ENCODE measurements at places on chromosomes 3 and 15.

DNA sequence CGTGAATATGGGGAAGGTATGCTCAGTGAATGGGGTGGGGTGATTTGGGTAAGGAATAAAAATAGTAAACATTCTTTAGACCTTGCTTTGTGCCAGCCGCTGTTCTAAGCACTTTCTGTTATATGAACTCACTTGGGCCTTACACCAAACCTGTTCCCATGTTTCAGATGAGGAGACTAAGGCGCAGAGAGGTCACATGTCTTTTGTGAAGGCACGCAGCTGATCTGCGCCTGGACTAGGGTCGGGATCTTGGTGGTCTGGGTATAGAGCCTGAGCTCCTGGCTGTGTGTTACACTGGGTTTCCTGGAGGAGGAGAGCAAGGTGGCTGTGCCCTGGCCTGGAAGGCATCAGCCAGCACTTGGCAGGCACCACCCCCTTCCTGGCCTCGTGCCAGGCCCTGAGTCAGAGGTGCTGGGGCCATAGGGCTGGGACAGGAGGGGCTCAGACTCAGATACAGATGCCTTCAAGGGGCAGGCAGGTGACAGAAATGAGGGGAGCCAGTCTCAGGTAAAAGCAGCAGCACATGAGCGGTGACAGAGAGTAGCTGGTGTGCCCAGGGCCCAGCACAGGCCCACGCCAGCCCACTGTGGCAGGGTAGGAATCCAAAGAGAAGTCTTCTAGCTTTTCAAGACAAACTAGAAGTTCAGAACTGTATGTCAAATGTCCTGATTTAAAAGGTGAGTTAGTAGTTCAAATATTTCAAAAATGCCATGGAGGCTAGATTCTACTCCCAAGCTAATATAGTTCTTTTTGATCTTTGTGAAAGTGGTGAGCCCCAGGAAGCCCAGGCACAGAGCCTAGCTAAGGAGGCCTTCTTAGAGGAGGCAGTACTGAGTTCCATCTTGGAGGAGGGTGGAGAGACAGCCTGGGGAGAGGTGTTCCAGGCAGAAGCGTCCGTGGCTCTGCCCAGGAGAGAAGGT, 83.1 kb downstream of the DNAJB8 start:
- no peak for DNase-seq

GRCh38 chr3:28278918-28279317, 37.5 kb downstream of the CMC1 start:
- no peak for DNase-seq

DNA sequence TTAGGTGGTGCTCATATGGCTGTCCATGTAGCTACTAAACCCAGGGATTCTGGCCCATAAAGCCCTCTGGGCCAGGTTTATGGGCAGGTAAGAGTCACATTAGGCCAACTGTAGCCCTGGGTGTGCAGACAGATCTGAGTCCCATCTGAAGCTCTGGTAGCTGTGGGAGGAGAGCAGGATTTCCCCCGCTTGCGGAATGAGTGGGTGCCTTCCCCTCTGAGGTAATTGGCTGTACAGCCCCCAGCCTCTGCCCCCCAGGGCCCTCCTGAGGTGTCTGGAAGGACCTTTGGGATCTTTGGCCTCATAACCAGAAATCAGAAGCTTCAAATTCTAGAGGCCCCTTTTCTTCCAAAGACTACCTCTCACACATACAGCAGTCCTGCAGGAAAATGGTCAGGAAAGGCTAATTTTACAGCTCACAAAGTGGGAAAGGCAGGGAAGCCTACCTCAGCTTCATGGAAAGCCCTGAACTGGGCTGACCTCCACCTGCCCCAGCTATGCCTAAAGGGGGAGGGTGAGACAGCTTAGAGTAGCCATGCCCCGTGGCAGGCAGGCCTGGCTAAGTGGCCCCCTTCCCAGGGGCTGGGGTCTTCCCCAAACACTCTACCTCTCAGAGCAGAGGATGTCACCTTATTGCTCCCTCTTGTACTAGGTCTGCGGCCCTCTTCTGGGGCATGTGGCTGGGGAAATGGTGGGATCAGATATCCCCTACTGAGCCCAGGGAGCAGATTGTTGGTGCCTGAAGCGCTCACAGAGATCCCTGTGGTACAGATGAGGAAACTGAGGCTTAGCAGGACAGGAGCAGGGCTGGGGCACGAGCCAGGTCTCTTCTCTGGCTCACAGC, 16.8 kb downstream of the HEMK1 start:
- no peak for DNase-seq

GRCh38 chr3:120239644-120240043, 45.4 kb downstream of the GPR156 start:
- DNase-seq: no peak

DNA sequence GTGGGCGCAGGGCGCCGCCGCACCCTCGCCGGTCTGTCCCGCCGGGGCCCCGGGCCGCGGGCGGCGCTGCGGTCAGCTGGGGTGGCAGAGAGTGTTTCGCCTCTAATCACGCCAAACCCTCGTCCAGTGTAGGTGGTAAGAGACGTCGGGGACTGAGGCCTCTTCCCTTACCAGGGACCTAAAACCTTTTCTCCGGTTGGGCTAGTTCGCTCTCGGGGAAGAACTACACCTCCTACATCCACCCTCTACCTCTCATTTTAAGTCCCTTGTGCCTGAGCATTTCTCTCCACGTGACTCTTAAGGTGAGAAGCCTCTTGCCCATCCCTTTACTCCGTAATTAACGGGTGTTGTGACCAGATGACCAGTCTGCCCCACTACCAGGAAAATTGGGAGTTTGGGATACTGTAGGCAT, 520 bp downstream of the TMEM42 start:
- peak; percentile 63 for DNase-seq

GRCh38 chr3:120420360-120420759, 30.4 kb downstream of the FSTL1 start:
- no peak for DNase-seq

GRCh38 chr15:59867086-59867855, 136.8 kb upstream of the FOXB1 start:
- no peak for DNase-seq

DNA sequence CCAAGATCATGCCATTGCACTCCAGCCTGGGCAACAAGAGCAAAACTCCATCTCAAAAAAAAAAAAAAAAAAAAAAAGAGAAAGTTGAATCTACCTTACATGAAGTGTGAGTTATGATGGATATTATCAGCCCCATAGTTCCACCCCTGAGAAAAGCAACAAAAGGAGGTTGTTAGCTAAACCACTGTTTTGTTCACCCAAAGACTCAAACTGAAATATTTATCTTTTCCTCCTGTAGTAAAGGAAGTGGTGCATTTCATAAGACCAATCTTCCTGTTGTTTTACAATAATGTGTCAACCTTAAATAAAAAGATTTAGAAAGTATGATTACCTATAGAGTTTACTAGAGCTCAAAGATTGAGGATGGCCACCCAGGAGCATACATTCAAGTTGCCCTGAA, 18.7 kb upstream of the TRMT10C start:
- DNase-seq: no peak

DNA sequence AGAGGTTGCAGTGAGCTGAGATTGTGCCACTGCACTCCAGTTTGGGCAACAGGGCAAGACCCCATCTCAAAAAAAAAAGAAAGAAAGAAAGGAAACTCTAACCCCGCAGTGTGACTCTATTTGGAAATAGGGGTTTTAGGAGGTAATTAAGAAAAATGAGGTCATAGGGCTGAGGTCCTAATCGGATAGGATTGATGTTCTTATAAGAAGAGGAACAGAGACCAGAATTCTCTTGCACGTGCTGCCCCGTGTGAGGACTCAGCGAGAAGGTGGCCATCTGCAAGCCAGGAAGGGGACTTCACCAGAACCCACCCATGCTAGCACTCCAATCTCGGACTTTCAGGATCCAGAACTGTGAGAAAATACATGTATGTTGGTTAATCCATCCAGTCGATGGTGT, 25.8 kb downstream of the KLHL6 start:
- DNase-seq: no peak

- no peak for DNase-seq
Observed at GRCh38 chr3:61739640-61740039, 178.3 kb downstream of the PTPRG start.

DNA sequence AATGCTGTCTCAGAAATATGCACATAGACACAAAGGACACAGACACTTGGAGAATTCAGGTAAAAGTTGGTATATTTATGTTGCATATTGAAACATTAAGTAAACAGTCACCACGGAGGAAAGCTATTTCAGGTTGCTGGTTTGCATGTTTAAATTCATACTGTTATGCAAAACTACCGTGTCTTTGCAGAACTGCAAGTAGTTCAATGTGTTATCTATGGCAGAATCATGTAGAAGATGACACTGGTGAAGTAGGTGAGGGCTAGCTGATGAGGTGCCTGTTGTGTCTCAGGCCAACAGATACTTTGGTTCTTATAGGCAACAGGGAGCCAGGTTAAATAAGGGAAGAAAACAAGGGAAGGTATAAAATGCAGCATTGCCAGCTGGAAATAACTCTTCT, 511.3 kb downstream of the DIPK2A start:
- DNase-seq: no peak

DNA sequence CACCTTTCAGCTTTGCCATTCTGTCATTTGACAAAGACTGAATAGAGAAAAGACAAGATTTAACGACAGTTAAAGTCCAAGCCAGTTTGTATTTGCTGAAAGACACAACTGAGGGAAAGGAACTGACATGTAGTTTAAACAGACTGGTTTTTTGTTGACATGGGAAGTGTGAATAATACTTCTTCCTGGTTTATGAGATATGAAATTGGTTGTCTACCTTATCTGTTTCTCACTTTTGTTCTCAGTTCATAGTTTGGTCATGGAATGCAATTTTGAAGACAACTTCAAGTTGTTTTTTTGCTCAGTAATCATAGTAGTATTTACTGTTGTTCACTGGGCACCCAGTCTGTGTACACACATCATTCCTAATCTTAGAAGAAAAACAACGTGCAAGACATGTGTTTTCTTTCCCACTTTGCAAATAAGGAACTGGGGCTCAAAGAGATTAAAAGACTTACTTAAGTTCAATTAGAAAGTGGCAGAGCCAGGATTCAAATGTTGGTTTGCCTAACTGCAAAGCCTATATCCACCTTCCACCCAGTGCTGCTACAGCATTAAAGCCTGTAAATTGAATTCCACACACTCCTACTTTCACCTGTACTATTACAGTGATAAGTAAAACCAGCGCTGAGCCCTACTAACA, 103.5 kb downstream of the LPP start:
- no peak for DNase-seq

GRCh38 chr3:59388555-59389270, 338.9 kb upstream of the CFAP20DC start:
- no peak for DNase-seq

DNA sequence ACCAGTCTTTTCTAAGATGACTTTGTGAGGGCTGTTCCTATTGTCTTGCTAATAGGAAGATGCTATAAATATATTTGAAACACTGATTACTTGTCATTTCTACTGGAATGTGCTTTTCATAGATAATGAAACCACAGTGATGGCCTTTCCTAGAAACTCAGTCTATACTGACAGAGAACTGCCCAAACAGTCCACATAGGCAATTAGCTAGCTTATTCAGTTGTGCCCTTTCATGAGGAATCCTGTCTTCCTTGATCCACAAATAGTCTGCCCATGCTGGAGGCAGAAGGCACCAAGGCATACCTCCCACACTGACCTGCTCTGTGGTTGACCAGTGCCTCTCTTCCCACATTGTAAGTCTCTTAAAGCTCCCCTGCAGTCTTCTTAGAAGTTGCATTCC, 135.9 kb downstream of the CMSS1 start:
- DNase-seq: no peak

DNA sequence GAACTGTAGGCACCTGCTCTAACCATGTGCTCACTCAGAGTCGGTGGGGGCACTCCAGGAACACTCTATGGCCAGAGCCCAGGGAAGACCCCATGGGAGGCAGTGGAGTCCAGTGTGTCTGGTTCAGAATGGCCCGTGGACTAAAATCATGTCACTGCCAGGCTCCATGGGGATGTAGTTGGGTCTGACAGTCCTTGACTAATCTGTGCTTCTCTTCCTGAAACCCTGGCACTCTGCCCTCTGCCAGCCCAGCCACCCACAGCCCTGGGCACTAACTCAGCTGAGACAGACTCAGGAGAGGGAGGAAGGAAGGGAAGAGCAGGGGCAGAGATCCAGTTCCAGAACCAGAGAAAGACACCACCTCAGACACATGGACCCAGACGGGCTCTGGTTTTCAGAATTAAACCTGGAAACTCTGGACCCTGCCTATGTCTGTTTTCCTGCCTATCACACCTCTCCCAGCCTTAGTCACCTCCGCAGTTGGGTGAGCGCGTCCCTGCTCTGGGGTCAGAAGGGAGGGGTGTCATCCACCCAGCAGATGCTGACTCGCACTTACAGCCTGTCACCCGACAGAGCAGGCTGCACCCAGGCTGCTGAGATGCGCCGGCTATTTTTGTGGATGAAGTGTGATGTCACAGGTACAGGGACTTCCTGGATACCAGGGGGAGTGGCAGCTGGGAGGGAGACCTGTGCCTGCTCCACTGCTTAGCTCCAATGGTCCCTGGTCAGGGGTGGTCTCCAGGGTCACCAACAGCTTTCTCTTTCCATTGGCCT, 56.8 kb upstream of the INSYN1 start:
- DNase-seq: no peak

DNA sequence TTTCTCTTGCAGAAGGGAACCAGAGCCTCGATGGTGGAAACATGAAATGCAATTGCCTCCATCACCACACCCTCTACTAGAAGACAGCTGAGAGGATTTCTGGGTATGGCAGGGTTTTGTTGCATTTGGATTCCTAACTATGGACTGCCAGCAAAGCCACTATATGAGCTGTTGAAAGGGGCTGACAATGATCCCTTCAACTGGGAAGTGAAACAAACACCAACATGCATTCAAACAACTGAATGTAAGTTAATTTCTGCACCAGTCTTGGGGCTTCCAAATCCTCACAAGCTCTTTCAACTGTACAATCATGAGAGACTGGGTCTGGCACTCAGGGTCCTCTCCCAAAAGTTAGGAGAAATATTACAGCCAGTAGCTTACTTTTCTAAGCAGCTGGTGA, 116.7 kb upstream of the PLCL2 start:
- no peak for DNase-seq

DNA sequence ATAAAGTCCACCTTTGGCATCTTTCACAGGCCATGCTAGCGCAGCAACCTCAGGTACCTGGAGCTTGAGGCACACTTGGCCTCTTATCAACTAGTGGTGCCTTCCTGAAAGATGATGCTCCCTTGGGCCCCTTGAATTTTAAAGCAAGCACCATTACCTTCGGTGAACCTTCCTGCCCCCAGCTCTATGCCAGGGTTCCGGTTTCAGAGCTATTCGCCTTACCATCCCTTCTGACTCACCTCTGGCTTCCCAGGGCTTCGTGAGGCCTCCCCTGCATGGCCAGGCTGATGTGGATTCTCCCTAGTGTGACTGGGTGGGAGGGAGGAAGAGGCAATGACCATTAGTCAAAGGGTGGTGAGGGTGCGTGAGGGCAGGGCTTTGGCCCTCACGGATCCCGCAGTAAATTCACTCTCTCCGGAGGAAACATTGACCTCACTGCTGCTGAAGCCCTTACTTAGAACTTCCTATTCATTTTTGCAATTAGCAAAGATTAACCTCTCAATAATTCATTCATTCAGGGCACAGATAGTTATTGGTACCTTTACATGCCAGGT, 16.3 kb downstream of the BHLHE40 start:
- DNase-seq: no peak

DNA sequence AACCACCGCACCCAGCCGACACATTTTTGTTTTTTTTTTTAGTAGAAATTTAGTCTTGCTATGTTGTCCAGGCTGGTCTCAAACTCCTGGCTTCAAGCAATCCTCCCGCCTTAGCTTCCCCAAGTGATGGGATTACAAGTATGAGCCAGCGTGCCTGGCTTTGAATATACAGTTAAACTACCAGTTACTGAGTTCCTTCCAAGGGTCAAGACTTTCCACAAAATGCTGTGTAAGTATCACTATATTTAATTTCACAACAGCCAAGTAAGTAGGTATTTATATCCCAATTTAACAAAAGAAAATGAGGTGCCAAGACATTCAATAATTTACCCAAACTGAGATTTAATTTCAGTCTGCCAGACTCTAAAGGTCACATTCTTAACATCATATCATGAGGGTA, 181.3 kb upstream of the TMC3 start:
- DNase-seq: no peak

Measured in GM23338 (cell line).